BE2C (cell line): ENCODE measurements at places on chromosomes 5 and 9.
A peak's percentile ranks its signal among the peaks of the same experiment; 100 is the strongest.

GRCh38 chr5:67248703-67249589, 52.3 kb upstream of the CD180 start:
- no peak for DNase-seq

GRCh38 chr5:103404483-103404882, 145.9 kb downstream of the MACIR start:
- DNase-seq, result no peak

GRCh38 chr9:68923480-68923879, 90.4 kb downstream of the PRKACG start:
- no peak for DNase-seq

DNA sequence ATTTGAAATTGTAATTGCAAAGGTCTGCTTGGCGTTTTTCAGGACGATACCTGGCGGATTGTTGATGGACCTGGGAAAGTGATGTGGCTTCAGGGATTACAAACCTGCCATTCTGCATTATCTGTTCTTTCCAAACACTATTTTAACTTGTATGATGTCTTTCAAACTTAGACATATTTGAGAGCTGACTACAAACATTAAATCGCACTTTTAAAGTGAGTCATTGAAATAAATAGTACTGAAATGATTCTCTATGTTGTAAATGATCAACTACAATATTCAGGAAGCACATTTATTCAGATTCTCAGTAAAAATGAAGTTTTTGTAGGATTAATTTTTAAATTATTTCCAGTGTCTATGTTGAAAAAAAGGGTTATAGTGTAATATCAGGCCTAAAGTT, 32.3 kb upstream of the TMEM171 start:
- DNase-seq, result no peak

GRCh38 chr9:121662359-121662758, 10.9 kb downstream of the DAB2IP start:
- DNase-seq, result no peak

DNA sequence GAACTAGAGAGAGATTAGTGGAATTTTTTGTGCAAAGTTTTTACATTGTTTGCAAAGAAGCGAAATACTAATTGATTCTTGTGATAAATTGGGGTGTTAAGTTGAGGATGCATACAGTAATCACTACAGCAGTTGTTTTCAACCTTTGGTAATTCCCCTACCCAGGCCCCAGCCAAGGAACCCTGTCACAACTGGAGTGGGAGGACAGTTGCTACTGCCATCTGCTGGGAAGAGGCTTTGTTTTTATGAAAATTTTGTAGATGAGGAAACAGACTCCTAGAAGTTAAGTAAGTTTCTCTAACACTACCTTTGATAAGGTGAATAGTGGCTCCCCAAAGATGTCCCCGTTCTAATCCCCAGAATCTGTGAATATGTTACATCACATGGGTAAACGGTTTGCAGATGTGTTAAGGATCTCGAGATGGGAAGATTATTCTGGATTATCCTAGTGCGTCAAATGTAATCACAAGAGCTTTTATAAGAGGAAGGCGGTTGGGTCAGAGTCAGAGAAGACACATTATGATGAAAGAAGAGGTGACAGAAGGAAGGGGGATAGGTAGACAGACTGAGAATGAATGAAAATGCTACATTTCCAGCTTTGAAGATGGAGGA, 34.0 kb upstream of the PPP1R2B start:
- no peak for DNase-seq

DNA sequence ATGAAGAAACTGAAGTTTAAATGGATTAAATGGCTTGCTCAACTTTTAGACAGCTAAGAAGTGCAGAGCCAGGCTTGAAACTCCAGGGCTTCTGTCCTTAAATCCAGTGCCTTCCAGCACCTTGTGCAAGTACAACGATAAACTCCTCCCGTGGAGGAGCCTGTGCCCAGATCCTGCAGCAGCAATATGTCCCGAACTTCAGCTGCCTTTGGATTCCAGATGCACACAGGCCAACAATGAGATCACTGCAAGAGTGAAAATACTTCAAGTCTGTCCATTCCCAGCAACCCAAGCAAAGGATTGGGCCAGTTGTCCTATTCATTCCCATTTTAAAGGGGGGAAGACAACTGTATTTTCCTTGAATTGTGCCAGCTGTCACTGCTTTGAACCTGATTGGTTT, 199.6 kb downstream of the CRB2 start:
- no peak for DNase-seq

GRCh38 chr9:68678430-68678829, 26.6 kb upstream of the PIP5K1B start:
- peak; percentile 44 for DNase-seq

DNA sequence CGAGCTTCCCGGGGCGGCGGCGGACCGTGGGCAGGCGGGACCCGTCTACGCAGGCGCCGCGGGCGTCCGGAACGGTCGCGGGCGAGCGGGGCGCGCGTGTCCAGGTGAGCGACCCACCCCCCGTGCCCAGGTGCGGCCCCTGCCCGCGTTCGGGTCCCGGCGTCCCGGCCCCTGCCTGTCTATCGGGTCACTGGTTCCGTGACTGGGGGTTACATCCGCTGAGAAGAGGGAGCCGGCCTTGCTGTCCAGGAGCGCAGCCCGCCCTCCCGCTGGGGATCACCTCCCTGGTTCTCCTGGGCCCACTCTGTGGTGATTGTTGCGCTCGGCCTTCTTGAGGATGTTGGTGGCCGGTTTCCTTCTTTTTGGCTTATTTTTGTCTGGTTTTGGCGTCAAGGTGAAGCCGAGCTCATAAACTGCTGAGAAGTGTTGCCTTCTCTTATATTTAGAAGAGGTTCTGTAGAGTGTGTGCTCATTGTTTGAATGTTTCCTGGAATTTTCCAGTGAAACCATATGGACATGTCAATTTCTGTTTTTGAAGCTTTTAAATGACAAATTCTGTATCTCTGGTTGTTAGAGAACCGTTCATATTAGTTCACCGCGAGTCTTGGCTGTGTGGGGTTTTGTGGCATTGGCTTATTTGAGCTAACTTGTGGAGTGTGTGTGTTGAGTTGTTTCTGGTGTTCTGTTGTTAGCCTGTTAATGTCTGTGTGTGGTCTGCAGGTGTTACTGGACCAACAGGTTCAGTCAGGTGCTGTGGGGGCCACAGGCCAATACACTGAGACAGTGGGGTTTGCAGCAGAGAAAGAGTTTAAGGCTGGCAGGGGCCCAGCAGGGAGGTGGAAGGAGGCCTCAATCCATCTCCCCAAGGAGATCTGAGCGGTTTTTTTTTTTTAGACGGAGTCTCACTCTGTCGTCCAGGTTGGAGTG, 621 bp downstream of the CEP72 start:
- DNase-seq, result peak; percentile 39

DNA sequence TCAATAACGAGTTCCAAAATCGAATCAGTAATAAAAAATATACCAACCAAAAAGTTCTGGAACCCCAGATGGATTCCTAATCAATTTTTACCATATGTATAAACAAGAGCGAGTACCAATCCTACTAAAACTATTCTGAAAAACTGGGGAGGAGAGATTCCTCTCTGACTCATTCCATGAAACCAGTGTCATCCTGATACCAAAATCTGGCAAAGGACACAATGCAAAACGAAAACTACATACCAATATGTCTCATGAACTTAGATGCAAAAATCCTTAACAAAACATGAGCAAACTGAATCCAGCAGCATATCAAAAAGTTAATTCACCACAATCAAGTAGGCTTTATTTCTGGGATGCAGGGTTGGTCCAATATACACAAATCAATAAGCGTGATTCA, 30.5 kb upstream of the MACIR start:
- DNase-seq, result no peak

DNA sequence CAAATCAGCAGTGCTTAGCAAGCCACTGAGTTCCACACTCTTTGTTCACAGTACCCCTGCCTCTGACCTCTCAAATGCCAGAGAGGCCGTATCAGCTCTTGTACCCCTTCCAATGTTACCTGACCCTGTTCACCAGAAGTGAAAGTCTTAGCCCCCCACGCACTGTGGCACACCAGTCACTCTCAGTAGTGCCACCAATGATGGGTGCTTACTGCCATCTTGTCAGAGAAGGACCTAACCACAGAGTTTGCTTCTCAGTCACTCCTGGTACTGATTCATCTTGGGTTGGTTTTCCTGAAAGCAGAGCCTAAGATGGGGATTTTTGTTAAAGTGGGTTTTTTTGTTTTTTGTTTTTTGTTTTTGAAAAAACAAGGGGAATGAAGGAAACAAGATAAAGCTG, 28.8 kb upstream of the PANK3 start:
- no peak for DNase-seq

- DNase-seq, result no peak
Observed at GRCh38 chr5:9411142-9411541, 134.7 kb downstream of the SEMA5A start.

- no peak for DNase-seq
Observed at GRCh38 chr5:124408738-124409453, 337.5 kb downstream of the ZNF608 start.

DNA sequence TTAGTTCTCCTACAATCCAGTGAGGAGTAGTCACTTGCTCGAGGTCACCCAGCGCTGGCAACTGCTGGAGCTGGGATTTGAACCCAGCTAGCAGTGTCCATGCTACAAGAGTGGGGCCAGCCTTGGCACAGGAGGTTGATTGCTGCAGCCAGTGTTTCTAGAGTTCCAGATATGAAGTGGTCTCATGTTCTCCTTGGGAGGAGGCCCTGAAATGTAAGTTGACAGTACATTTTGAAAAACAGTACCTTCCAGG, 802 bp downstream of the CCDC107 start:
- peak; percentile 33 for DNase-seq

GRCh38 chr5:163623986-163624385, 118.6 kb downstream of the MAT2B start:
- no peak for DNase-seq

DNA sequence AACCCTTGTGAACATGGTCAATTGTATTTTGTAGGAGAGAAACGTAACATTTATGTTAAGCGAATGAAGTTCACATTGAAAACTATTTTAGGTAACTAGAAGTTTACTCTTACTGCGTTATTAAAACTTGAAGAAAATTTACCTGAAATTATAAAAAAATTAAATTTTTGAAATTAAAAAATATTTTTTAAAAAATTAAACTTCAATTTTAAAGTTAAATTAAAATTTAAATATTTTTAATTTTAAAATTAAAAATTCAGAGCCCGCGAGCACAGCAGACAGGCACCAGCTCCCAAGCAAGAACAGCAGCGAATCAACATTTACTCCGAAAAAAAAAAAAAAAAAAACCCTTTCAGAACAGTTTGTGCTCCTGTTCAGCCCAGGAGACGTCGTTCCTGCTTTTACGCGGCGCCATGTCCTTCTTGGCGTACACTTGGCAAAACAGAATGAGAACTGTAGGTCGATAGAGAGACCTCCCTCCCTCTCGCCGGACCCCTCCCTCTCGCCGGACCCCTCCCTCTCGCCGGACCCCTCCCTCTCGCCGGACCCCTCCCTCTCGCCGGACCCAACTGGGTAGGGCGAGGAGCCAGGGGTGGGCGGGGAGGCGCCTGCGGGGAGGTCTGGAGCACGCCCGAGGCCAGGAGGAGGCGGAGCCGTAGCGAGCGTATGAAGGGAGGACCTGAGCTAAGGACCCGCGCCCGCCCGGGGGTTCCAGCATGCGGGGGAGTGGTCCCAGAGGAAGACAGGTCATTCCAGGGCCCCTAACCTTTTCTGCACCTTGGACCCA, 235.8 kb downstream of the ROR2 start:
- peak; percentile 78 for DNase-seq

DNA sequence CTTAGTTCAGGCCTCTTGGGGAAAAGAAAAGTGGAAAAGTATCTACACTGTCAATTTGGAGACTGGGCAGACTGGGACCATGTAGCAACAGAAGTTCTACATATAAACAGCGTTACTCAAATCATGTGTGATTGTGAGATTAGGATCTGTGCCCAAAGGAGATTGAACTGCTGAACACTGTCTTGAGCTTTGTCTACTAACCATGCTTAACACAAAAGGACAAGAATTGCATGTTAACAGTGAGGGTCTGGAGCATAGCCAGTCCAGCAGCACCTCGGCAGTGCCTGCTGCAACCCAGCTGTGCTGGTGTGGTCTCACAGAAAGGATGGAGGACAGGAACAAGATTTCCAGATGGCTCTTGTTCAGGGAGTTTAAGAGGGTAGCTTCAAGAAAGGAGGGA, 5.7 kb downstream of the PAM start:
- peak; percentile 62 for DNase-seq

GRCh38 chr9:115596021-115596745, 478.2 kb upstream of the TNC start:
- no peak for DNase-seq

DNA sequence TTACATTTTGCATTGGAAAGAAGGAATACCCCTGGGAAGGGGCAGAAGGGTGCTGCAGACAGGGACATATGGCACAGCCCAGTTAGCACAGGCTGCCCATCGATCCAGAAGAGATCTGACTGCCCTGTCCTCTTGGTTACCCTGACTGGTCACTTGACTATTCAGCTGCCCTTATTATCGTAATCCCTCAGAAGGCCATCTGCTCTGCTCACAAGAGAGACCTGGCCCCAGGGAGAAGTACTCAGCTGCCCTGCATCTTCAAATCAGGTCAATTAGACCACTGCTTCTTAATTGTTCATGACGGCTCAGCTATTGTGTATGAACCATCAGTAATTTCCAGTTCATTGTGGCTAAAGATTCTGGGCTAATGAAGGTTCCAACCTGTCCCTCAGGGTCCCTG, 345.0 kb downstream of the TLE1 start:
- no peak for DNase-seq
